Pancreas (tissue), 10 donors: ENCODE measurements at places on chromosomes 12 and 14. TPM values are rescaled to one million over a fixed set of nuclear protein-coding genes. Genes with fewer than 3 reads are reported as not detected.

MYH7 gene
- total RNA-seq, result 6.3 TPM

KCNC2 gene
- total RNA-seq, result 0.06 TPM

TAS2R42 gene
- not detected for total RNA-seq

GMFB gene
- total RNA-seq, result 6.8 TPM

HCAR3 gene
- total RNA-seq, result not detected

CD69 gene
- total RNA-seq, result 0.12 TPM

DENND5B gene
- total RNA-seq, result 6.6 TPM

ABCC9 gene
- 5.6 TPM for total RNA-seq

GCN1 gene
- 54.1 TPM for total RNA-seq

EPS8 gene
- 18.3 TPM for total RNA-seq

GARIN6 gene
- not detected for total RNA-seq

KSR2 gene
- total RNA-seq, result 1.5 TPM

TAS2R7 gene
- total RNA-seq, result not detected

AQP6 gene
- not detected for total RNA-seq

RIPK3 gene
- 4.3 TPM for total RNA-seq
